ENCODE measurements at places on chromosomes 12 and 14.

DNA sequence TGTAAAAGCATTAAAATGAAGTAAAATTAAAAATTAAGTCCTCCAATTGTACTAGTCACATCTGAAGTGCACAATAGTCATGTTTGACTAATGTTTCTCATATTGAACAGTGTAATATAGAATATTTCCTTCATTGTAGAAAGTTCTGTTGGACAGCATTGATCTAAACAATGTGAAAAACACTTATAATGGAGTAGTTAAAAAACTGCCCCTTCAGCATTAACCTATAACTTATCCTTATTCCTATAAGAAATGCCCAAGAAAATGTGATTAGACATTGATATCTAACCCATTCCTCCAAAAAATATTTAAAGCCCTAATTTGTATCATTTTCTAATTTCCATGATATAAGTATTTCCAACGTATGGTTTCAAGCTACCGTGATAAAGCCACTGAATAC, 210.7 kb downstream of the RASSF9 start:
- no peak for DNase-seq

DNA sequence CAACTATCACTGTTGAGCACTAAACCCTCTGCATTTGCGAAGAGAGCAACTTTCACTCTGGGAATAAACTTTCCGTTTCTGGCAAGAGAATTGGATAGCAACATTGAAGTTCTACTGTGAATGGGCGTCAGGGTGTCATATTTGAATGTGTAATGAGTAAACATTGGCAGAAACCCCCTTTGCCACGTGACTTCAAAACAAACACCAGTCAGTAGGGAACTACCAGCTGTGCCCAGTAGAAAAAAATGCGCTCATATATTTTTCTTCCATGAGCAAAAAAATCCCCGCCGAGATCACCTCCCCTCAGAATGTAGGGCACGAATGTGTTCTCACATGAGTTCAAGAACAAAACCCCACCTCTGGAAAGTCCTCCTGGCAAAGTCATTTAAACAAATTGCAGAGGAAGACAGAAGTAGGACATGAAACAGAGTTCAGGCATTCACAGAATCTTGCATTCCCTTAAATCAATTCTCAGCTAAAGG, 80.6 kb downstream of the BTG1 start:
- DNase-seq, result no peak

DNA sequence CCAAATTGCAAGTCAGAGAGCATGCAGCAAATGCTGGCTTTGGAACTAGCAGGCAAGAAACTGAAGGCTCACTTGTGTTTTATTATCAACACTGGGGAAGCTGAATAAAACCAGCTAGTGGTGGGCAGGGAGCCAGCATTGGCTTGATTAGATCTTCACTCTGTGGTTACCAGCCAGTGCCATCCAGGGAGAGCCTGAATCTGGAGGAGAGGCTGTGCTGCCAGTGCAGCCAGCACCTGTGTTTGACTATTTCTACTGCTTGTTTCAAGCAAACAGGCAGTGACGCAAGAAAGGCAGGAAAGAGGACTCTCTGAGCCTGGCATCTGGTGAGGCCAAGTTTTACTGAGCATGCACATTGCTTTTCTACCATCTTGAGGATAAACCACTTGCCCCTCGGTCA, 247.0 kb downstream of the PHLDA1 start:
- peak; percentile 41 for DNase-seq

GRCh38 chr14:75626863-75627262, 33.8 kb downstream of the ERG28 start:
- no peak for DNase-seq

GRCh38 chr14:52954346-52955214, 3.7 kb upstream of the FERMT2 start:
- DNase-seq, result no peak

DNA sequence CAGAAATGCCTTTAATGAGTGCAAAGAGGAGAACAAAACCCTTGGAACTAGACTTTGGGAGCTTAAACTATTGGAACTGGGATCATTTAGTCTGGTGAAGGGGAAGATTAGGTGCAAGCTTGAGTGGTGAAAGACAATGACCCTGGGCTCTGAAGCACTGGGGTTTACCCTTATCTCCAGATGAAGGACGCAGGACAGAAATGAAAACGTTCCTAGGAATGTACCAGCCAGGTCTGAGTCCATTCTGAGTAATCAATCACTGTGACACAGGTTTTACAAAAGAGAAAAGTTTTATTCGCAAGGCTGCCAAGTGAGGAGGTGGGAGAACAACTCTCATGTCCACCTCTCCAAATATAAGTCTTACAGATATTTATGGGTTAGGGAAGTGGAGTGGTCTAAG, 249.1 kb downstream of the LRIG3 start:
- no peak for DNase-seq

DNA sequence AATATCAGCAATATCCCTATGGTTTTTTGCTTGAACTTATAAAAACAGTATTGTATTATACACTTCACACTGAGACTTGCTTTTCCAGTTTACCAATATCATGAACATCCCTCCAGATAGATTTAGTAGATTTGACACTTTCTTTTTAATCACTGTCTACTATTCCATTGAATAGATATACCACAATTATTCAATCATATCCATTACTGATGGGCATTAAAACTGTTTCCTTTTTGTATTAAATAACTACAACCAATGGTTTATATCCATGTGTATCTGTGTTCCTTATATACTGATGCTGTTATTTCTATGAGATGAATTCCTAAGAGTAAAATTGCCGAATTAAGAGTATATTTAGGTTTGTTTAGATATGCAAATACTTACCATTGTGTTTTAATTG, 13.0 kb upstream of the DHRS7 start:
- no peak for DNase-seq

DNA sequence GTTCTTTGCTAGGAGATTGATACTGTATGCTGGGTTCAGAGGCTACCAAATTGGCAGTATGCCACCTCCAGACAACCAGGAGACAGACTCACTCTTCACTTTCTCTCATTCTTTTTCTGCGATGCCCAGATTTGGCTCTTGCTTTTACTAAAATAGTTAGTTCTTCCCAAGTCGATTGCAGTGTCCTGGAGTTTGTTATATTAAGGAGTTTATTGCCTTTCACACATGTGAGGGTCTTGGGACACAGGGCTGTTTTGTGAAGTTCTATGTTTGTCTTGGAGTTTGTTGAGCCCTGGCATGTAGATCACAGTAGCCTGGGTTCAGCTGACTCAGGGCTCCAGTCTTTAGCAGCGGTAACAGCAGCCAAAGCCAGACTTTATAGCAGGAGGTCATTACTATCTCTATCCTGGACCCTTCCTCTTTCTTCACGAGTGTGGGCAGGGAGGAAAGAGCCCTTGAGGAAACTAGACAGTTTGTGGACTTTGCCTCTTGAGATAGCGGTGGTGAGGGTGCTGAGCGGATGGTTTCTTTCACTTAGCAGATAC, 1.6 kb downstream of the MLEC start:
- no peak for DNase-seq

DNA sequence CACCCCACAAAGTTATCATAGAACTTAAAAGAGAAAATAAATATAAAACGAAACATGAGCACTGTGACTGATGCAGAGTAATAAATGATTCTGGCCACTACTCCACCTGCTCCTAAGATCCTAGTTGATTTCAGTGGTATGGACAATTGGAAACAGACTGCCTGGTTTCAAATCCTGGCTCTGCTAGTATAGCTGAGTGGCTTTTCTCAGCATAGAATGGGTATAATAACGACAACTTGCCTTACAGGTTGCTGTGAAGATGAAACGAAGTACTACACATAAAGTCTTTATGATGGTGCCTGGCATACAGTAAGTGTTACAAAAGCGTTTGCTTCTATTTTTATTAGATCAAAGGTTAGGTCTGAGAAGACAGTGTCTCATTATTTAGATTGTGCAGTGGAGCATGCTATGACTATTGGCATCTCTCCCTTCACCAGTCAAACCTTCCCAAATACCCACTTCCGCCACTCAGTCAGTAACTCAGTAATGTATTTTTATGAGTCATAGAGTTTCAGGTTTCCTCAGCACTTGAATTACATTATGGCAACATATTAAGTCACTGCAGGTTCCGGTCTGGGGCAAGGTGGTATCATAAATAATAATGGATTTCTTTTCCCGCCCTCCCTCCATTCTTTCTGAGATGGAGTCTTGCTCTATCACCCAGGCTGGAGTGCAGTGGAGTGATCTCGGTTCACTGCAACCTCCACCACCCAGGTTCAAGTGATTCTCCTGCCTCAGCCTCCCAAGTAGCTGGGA, 29.7 kb upstream of the NR2C1 start:
- DNase-seq, result no peak

- no peak for DNase-seq
These were observed 21.6 kb downstream of the ATF1 start for GRCh38 chr12:50785406-50786001.

DNA sequence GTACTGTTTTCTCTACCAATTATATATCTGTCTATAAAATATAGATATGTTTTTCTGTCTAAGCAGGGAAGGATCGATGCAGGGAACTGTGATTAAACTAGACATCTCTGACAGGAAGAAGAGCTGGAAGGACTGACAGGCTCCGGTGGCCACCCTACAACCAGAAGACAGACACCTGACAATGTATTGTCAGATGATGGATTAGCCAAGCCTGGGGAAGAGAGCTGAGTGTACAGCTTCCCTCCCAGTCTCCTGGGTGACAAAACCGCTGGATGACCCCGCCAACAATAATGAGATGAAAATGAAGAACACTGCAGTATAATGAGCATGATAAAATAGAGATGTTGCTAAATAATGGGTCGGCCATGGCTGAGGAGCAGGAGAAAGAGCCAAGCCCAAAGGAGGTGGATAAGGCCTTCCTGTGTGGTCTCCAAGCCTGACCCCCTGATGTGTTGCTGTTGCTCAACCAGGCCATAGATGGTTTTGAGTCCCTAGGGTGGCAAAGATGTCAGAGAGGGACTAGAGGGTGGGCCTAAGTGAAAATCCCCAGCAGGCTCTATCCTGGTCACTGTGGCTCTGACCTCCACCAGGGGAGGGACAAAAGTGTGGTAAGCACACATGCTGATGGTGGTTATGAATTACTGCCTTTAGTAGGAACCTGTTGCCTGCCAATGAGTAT, 28.2 kb downstream of the DHRS2 start:
- no peak for DNase-seq

DNA sequence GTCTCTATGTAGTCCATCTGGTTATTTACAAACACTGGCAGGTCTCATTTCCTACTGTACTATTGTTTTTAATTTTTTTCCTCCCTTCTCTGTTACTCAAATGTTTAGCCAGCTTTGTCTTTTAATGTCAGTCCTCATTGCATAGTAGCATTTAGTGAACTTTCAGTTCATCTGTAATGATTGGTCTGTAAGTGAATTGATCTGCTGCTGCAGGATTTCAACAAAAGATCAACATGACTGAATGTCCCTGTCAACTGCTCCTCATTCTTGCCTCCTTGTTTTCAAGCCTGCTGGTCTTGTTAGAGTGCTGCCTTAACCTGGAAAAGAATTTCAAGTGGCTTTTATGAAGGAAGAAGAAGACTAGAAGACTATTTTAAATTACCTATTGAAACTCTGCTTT, 19.3 kb upstream of the AVPR1A start:
- no peak for DNase-seq

GRCh38 chr12:22689876-22690275, 64.9 kb downstream of the ETNK1 start:
- DNase-seq, result no peak

DNA sequence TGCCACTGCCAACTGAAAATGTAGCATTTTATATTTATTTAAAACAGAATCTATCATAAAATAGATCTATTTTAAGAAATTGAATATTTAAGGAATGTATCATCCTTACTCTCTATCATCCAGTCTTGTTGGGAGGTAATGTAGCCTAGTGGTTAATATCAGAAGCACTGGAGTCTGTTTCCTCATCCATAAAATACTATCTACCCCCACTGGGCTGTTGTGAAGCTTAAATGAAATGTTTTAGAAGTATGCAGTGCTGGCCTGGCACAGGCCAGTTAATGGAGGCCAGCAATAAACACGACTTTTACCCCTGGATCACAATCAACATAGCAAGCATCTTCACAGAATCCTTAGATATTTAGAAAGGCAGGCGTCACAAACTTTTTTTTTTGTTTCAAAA, 188.0 kb downstream of the CAND1 start:
- no peak for DNase-seq

DNA sequence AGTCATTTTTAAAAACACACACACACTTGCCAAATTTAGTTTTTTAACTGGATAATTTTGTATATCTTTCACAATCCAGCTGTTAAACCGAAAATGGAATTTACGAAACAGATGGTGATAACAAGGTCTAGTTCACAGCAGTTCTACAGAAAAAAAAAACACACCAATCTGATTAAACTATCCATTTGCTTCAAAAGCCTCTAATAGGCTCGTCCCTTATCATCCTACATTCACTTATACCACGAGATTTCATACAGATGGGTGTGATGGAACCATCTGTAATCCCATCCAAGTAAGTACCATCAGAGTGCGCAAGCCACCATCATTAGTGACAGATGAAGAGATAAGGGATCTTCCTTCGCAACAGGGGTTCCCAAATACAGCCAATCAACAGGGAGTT, 20.1 kb downstream of the GCH1 start:
- DNase-seq, result no peak

DNA sequence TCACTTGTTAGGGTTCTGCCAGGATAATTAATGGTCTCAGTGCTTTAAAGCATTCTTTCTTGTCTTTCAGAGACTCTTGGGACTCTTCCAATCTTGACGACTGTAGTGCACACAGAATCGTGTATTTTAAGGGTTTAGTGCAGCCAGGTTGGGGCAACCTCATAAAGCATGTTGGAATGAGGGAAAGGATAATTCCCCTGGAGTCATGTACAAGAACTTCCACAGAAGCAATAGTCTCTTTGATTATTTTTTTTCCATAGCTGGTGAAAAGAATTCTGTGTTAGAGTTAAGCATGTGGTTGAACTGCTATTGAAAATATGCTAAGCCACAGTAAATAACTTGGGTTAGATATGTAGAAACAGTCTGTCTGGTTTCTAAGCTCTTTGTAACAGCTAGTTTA, 246.8 kb upstream of the DAAM1 start:
- no peak for DNase-seq

- DNase-seq, result no peak
These were observed 55.3 kb upstream of the ATF1 start for GRCh38 chr12:50708631-50709030.

DNA sequence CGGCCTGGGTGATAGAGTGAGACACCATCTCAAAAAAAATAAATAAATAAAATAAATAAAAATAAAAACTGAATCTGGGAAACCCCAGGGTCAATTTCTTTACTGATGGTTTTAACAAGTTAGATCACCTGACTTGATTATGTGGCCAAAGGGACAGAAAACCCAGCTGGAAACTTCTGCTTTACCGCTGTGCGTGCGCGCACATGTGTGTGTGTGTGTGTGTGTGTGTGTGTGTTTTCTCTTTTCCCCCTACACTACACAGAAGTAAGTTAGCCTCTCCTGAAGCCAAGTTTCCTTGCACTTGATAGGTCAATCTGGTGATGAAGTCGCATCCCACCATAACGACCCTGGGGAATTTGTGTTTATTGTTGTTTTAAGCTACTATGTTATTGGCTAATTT, 105.3 kb upstream of the AMN1 start:
- DNase-seq, result no peak

DNA sequence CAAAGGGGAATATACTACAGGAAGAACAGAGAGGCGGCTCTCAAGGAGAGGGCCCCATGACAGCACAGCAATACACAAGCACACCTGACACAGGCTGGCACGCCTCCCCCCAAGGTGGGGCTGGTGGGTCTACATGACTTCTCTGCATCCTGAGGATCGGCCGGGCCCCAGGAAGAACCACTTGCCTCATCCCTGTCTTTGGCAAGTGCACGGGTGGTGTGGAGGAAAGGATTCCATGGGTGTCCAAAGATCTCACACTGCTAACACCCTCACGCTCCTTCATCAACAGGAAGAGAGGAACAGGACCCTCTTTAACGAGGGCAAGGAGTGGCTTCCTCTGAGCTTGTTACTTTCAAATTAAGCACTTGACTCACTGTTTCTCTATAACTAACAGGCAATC, 7.3 kb downstream of the VAMP1 start:
- DNase-seq, result no peak
